ENCODE measurements at places on chromosomes 16 and 17.
A peak's percentile ranks its signal among the peaks of the same experiment; 100 is the strongest.

DNA sequence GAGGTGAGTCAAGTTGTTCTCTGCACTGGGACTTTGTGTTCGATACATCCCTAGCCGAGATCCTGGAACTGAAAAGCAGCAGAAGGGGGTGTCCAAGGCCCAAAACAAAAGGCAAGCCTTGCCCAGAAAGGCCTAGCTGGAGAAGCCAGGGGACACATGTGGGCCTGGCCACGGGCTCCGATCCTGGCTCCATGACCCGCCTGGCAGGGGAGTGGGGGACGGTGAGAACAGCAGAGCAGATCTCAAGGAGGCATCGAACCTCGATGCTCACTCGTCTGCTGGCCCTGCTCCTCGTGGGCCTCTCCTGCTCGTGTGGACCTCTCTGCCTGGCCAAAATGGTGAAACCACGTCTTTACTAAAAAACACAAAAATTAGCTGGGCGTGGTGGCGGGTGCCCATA lies 8.9 kb downstream of the CCNF start:
- no peak for DNase-seq
- no peaks in the 10 kb centered on the region for H3K4me1 ChIP-seq
- H3K27me3 ChIP-seq: no peaks in the 10 kb centered on the region
- peaks cover 2% of the 10 kb centered on the region for H3K36me3 ChIP-seq
- no peak overlapping the region for H3K4me3 ChIP-seq

GRCh38 chr16:19843371-19843770 lies 41.3 kb downstream of the GPRC5B start:
- H3K4me1 ChIP-seq: no peaks in the 10 kb centered on the region
- DNase-seq: no peak
- H3K27me3 ChIP-seq: no peaks in the 10 kb centered on the region
- H3K27ac ChIP-seq: no peak overlapping the region

- DNase-seq: peak; percentile 72
- H3K27me3 ChIP-seq: no peaks in the 10 kb centered on the region
- H3K4me3 ChIP-seq: no peak overlapping the region
- peaks cover 4% of the 10 kb centered on the region for H3K4me1 ChIP-seq
- H3K36me3 ChIP-seq: no peaks in the 10 kb centered on the region
Observed at GRCh38 chr16:77675464-77676324, 46.6 kb upstream of the NUDT7 start.

GRCh38 chr17:3610523-3610922 lies 1.3 kb upstream of the TRPV1 start:
- no peaks in the 10 kb centered on the region for H3K27me3 ChIP-seq
- H3K27ac ChIP-seq: no peak overlapping the region

DNA sequence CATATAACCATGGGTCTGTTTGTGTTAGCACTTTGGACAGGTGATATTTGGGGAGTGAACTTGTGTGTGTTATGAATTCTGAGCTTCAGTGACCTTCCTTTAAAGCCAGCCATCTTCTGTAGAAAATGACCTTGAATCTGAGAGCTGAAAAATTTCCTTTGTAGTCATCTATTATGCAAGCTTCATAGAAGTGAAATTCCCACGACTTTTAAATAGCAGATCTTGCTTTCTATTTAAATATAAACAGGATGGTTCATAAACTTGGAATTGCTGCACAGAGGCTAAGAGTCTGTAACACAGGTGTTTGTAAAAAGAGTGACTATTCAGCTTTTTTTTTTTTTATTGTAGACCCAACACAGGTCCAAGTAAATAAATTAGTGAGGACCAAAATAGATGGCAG lies 85.5 kb downstream of the MARCHF10 start:
- no peaks in the 10 kb centered on the region for H3K36me3 ChIP-seq
- H3K4me3 ChIP-seq: no peak overlapping the region
- DNase-seq: no peak

GRCh38 chr17:43915559-43915958 lies 8.2 kb upstream of the MPP2 start:
- DNase-seq: no peak
- no peak overlapping the region for H3K27ac ChIP-seq
- no peaks in the 10 kb centered on the region for H3K27me3 ChIP-seq
- no peak overlapping the region for H3K4me3 ChIP-seq
- no peaks in the 10 kb centered on the region for H3K36me3 ChIP-seq
- peaks cover 20% of the 10 kb centered on the region for H3K4me1 ChIP-seq

DNA sequence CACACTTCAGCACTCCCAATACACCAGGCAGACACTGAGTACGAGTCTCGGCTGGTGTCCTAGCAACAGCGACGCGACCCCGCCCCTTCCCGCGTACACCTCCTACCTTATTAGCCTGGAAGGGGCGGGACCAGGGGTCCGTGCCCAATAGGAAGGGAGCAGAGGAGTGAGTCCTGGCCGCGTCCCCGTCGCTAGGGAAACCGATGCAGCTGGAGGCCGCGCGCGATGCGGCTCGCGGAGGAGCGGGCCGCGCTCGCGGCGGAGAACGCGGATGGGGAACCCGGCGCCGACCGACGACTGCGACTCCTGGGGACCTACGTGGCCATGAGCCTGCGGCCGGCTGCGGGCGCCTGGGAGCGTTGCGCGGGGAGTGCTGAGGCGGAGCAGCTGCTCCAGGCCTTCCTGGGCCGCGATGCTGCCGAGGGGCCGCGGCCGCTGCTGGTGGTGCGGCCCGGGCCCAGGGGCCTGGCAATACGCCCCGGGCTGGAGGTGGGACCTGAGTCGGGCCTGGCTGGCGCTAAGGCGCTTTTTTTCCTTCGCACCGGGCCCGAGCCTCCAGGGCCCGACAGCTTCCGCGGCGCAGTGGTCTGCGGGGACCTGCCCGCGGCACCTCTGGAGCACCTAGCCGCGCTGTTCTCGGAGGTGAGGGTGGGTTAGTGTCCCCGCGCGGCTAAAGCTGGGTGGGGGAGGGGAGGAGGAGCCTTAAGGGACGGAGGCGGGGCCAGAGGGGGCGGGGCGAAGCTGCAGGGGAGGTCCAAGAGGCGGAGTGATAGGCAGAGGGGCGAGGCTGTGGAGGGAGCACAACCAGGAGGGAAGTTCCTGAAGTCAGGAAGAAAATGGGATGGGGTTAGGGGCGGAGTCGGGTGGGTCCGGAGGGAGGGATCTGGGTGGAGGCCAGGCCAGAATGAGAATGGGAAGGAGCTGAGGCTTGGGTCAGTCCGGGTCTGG lies at the start of gene DNAH9:
TSS of gene DNAH9 (plus strand) at position 197 of the 948 bp plus-strand sequence. CDS start at position 226, 29 bp downstream.
- H3K4me3 ChIP-seq: peak within 1 kb of the TSS; percentile 24
- H3K27me3 ChIP-seq: no peaks in the 10 kb centered on the region
- H3K4me1 ChIP-seq: no peaks in the 10 kb centered on the region
- no peak within 1 kb of the TSS for H3K27ac ChIP-seq
- no peaks in the 10 kb centered on the region for H3K36me3 ChIP-seq
- peak; percentile 79 for DNase-seq

DNA sequence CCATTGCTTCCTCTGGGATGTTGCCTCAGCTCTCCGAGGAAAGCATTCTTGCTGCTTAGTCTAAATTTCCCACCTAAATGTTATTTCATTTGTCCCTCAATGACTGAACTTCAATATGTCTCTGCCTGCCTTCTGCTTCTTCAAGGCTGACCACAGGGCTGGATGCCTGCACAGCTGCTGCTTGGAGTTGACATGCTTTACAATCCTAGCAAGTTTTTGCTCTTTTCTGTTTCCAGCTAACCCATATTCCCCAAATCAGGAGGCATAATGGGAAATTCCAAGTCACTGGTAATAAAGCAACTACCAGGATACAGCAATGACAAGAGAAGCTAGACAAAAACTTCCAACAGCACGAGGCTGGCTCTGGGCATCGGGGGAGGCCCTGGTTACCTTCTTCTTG lies 48.9 kb downstream of the GTF3C1 start:
- DNase-seq: no peak
- no peak overlapping the region for H3K27ac ChIP-seq
- H3K4me3 ChIP-seq: no peak overlapping the region
- H3K36me3 ChIP-seq: peaks cover 2% of the 10 kb centered on the region
- no peaks in the 10 kb centered on the region for H3K27me3 ChIP-seq

DNA sequence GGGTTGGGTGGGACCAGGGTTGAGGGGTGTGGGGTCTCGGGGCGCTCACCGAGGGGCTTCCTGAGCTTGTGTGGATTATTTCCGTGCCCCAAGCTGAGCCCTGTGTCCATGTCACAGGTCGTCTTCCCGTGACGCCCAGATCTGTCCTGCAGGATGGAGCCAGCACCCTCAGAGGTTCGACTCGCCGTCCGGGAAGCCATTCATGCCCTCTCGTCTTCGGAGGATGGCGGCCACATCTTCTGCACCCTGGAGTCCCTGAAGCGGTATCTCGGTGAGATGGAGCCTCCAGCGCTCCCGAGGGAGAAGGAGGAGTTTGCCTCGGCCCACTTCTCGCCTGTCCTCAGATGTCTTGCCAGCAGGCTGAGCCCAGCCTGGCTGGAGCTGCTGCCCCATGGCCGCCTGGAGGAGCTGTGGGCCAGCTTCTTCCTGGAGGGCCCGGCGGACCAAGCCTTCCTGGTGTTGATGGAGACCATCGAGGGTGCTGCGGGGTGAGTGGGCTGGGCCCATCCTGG lies 1.0 kb downstream of the TELO2 start:
- H3K4me3 ChIP-seq: peak overlapping the region; percentile 59
- peak overlapping the region; percentile 98 for H3K27ac ChIP-seq
- DNase-seq: peak; percentile 40
- peaks cover 3% of the 10 kb centered on the region for H3K36me3 ChIP-seq

DNA sequence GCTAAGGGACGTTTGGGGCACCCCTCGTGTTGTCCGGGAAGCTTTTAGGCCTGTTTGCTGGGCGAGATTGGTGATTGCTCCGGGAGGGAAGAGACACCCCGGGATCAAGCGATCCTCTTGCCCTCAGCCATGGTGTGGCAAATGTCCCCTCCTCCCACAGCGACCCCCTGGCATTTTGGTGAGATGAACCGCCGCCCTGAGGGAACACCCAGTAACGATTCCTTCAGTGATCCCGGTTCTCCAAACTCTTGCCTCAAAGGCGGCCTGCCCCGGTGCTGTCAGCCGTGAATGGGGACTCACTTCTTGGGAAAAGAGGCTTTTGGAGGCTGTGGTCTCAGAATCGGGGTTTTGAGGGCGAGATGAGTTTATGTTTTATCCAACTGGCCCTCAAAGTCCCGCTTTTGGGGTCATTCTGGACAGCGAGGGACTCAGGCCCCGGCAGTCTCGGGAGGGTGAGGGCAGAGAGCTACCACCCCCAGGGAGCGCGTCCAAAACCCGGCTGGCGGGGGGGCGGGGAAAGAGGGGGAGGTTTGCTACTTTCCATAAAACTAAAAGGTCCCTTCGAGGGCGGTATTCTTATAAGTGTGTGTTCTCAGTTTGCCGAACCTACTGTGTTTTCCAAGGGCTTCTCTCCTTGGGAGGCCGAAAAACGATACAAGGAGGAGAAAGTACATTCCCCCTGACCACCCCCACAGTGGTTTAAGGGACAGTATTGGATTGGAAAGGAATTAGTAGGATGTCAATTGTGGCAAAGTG lies 232.7 kb downstream of the MRTFB start:
- DNase-seq: no peak
- no peaks in the 10 kb centered on the region for H3K27me3 ChIP-seq
- no peaks in the 10 kb centered on the region for H3K36me3 ChIP-seq
- no peak overlapping the region for H3K4me3 ChIP-seq

GRCh38 chr17:2366747-2367494 lies 29.6 kb downstream of the SGSM2 start:
- H3K27ac ChIP-seq: no peak overlapping the region
- no peak for DNase-seq
- no peaks in the 10 kb centered on the region for H3K36me3 ChIP-seq

DNA sequence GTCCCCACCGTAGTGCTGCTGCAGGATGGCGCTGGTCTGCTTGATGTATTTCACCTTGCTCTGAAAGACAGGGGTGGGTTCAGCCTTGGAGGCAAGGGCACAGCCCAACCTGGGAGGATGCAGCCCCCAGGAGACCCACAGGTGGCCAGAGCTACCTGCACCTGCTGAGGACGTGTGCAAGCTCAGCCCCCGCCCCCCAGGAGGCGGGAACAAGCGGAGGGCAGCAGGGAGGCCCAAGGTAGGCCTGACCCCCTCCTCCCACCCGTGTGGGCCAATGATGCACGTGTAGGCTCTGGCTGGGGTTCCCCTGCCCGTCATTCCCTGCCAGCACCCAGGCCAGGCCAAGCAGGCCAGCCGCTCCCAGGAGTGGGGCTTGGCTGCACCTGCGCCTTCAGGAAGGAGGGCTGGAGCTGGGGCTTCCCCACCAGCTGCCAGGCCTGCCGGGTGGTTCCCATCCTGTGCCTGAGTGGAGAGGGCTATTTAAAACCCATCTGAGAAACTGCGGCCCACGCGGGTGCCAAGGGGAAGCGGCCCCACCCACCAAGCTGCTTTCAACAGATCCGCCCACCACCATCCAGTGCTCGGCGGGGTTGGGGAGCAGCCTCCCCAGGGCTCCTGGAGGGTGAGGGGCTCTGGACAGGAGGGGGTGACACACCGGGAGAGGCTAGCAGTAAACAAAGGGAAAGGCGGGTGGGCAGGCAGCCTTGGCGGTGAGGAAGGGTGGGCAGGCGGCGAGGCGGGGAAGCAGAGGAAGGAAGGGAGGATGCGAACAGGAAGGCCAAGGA lies 3.8 kb downstream of the NTHL1 start:
- no peaks in the 10 kb centered on the region for H3K36me3 ChIP-seq
- DNase-seq: no peak
- no peak overlapping the region for H3K4me3 ChIP-seq
- H3K27me3 ChIP-seq: no peaks in the 10 kb centered on the region
- H3K4me1 ChIP-seq: peaks cover 4% of the 10 kb centered on the region

GRCh38 chr17:81345228-81346089 lies 49.8 kb upstream of the BAHCC1 start:
- H3K4me3 ChIP-seq: peak overlapping the region; percentile 91
- H3K27me3 ChIP-seq: no peaks in the 10 kb centered on the region
- peak overlapping the region; percentile 78 for H3K27ac ChIP-seq
- peak; percentile 93 for DNase-seq
- no peaks in the 10 kb centered on the region for H3K36me3 ChIP-seq

DNA sequence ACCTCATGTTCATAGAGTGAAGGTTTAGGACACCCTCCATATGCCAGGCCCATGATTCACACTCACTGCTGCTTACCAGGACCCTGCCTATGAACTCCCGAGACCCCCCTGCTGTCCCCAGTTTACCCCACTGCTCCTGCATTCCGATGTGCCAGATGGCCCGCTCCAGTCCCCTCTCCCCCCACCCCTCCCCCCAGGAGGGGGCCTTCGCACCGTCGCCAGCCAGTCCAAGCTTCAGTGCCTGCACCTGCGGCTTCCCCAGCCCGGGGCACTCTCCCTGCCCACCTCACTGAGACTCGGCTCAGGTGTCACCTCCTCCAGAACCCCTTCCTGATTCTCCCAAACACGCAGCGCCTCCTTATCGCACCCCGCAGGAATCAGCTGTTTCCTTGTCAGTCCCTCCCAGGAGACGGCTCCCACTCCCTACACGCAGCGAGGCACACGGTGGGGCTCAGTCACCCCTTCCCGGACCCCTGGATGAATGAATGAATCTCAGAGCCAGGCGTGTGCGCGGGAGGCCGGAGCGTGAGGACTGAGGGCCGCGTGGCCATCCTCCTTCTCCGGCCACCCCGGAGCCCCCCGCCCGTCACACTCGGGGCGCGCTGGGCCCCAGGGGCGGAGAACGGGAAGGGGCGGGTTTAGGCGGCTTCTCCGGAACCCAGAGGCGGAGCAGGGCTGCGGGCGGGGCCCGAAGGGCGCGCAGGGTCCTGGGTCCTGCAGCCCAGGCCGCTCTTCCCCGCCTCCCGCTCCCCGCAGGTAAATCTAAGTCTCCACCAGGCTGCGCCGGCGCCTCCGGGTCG lies 1.6 kb downstream of the MYO1C start:
- H3K27me3 ChIP-seq: no peaks in the 10 kb centered on the region
- H3K4me3 ChIP-seq: peak overlapping the region; percentile 59
- H3K36me3 ChIP-seq: no peaks in the 10 kb centered on the region

Data from Caco-2 (cell line).